NCI-H1436 treated with DMSO at 0.1 percent for 48 hours (cell line): ENCODE measurements at places on chromosomes 4 and X.

DNA sequence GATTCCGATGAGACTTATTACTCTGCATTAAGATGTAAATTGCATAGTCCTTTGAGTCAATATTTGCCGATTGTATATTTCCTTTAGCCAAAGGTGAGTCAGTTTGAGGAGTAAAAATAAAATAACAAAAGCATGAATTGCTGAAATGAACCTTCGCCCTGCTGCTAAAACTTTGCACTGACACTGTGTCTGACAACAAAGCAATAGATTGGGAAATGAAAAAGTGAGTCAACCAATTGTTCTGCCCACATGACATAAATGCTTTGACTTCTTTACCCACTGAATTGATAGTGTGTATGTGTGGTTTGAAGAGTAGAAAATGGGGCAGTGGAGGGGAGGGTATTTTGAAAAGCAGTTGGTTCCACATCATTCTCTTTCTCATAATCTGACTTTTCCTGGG is 88.4 kb upstream of the AFF2 start:
- DNase-seq: no peak

- no peak for DNase-seq
These were observed 62.0 kb downstream of the ATP8A1 start for GRCh38 chr4:42594888-42595287.

DNA sequence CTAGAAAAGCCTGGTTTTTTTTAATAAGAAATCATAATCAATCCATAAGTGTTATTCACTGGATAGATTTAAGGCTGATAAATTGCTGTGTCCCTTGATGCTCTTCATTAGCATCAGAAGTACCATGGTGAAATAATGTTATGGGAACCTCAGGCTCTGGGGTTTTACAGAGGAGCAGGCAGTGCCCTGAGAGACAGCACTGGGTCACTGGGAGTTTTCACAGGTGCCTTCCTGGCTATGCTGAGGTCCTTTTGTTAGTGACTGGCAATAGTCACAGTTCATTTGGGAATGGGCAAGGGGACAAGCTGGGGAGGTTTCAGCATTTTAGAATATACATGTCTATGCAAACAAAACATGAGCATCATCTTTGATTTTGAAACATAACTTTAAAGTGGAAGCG is 38.6 kb downstream of the ANK2 start:
- DNase-seq: no peak

DNA sequence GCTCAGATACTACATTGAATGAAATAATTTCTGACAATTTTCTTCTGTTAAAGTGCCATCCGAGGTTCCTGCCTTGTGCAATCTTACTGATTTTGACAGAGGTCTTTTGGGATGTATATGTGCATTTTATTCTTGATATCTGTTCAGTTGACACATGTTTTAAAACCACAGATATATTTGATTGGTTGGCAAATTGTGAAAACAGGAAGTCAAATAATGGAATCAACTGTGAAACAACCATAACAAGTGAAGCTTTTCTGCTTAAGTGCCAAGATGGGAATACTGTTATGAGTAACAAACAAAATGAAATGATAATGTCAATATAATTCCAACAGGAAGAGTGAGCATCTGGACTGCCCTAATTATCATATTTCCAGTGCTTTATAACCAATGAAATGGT is 84.9 kb upstream of the TET2 start:
- DNase-seq: no peak

- DNase-seq: no peak
These were observed 51.9 kb downstream of the EVC2 start for GRCh38 chr4:5656415-5656814.

DNA sequence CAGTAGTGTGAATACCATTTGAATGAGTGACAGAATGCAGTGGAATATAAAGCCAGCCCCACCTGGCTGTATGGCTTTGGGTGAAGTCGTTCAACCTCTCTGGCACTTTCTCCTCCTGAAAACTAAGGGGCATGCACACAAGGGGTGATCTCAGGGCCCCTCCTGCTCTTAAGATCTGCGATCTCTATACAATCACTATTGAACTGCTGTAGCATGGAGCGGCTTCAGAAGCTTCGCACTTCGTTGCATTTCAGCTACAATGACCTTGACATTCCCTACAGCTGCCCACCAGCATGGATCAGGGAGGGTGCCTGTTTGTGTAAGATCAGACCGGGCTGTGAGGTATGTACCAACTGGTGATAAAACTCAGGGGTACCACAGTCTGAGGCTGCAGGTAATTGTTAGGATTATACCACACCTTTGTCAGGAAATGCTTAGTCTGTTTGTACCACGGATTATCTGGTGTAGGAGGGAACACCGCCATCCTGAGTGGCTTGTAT is 85.2 kb downstream of the AASDH start:
- DNase-seq: no peak

GRCh38 chr4:150493851-150494250 is 88.1 kb upstream of the MAB21L2 start:
- DNase-seq: no peak

GRCh38 chr4:173529477-173530325 is at the start of gene HAND2:
Gene HAND2 (minus strand): TSS chr4:173530229. CDS start chr4:173529289, 940 bp downstream.
- DNase-seq: no peak

GRCh38 chr4:18798123-18798522 is 776.6 kb upstream of the LCORL start:
- no peak for DNase-seq

- no peak for DNase-seq
These were observed 5.8 kb downstream of the LAS1L start for GRCh38 chrX:65528705-65529340.

DNA sequence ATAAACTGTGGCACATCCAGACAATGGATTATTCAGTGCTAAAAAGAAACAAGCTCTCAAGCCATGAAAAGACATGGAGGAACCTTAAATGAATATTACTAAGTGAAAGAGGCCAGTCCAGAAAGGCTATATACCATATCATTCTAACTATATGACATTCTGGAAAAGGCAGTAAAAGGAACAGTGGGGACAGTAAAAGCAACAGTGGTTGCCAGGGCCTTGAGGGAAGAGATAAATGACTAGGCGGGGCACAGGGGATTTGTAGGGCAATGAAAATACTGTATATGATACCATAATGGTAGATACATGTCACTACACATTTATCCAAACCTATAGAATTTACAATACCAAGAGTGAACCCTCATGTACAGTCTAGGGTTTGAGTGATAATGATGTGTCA is 115.3 kb downstream of the ATP8A1 start:
- DNase-seq: no peak

DNA sequence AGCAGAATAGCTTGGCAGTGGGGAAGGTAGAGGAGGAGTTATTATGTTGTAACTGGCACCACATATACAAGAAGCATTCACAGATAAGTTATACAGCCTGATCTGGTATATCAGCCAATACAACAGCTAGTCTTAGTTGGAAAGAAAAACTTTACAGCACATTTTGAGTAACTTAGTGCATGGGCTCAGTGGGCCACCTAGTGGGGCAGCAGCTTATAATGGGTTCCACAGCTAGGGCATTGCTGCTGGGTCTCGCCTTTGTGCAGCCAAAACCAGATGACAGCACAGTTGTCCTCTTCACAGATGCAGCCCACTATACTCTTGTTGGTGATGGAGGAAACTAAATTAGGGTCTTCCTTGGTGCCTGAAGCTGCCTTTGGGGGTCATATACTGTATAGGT is 448.1 kb upstream of the RASGEF1B start:
- no peak for DNase-seq

- peak; percentile 57 for DNase-seq
These were observed 29.7 kb downstream of the TMEM164 start for GRCh38 chrX:110032534-110033147.

DNA sequence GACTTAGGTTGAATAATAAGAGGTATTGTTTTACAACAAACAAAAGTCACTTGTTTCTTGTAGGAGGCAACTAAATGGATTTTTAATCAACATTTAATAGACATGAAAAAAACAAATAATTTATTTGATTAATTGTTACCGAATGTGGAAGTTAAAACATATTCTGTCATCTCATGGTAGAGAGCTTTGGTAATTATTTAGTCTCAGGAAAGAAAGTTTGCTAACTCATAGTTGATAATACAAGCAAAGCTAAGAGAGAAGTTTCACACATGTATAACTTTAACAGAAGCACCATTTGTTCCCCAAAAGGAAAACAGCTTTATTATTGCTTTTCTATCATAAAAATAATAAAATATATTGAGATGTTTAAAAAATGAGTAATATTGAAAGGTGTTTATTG is 44.9 kb downstream of the GUCY1A1 start:
- no peak for DNase-seq

GRCh38 chr4:148270630-148271029 is 171.6 kb downstream of the NR3C2 start:
- DNase-seq: no peak

GRCh38 chr4:68736813-68737212 is 66.4 kb upstream of the UGT2B15 start:
- DNase-seq: no peak

- no peak for DNase-seq
These were observed 40.5 kb upstream of the RELL1 start for GRCh38 chr4:37726666-37727065.

- no peak for DNase-seq
These were observed 62.5 kb upstream of the IRF2 start for GRCh38 chr4:184536881-184537248.

GRCh38 chrX:46917622-46918021 is 5.4 kb downstream of the JADE3 start:
- no peak for DNase-seq

DNA sequence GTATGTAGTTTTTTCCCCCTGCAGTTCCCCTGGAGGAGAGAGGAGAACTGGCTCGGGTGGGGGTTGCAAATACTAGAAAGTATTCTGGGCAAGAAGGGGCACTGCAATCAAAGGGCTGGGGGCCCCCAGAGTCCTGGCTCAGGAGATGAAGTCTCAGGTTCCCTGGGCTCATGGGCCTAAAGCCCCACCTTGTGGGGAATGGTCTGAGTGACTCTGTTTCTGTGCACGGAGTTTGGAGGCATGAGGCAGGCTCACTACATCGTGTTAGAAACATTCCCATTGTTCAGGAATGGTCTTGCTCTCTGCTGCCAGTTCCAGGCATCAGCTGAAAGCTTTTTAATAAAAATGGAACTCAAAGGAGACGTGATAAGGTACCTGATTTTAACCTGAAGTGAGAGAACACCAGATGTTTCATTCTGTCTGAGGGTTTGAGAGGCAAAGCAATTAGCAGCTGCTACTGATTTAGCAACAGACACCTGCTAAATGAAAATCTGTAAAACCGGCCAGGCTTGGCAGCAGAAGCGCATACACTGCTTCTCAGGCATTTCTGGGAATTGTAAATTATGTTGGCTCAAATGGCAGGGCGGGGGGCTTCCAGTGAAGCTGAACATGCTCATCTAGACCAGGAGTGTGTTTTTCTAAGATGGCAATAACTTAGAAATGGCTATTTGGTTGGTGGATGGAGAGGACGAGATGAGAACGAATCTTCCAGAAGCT is 122.7 kb downstream of the TMEM164 start:
- no peak for DNase-seq

DNA sequence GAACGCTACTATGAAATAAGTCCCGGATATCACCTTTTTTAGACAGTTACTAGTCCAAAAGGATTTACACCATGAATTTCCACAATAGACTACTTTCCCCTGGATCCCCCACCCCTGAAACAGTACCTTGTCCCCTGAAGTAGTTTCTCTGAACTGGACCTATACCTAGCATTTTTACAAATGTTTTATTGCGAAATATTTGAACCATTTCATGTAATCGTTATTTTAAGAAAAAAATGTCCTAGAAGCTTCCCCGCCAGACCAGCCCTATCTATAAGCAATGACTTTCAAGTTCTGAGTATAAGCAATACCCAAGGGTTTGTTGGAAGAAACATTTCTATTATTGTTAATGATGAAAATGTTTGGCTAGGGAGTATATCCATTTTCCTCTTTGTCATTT is 517.8 kb upstream of the IGFBP7 start:
- no peak for DNase-seq

GRCh38 chrX:31464306-31464915 is 392.6 kb upstream of the FTHL17 start:
- no peak for DNase-seq

DNA sequence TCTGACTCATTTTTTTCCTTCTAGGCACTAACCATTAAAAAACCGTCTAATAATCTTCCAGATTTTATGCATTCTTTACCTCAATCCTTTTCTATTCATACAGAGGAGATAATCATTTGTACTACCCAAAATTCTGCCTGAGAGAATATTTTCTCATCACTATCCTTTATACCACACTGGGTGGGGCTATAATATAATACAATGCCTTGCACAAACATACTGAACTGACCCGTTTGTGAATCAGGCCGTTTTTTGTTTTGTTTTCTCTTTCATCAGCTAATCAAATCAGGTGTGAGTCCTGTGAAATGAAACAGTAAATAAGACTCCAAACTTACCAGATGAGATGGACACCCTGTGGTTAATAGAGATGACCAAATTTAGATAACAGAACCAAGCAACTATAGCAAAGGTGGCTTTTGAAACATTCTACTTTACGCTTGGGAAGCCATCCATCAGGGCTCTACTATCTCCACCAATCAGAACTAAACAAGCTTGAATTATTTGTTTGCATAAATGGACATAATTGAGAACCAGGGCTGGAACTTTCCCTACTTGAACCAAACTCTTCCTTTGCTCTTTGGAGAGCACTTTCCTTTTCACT is 573.0 kb downstream of the GABRG1 start:
- DNase-seq: no peak

GRCh38 chrX:18793601-18794089 is 86.2 kb downstream of the PPEF1 start:
- DNase-seq: no peak

DNA sequence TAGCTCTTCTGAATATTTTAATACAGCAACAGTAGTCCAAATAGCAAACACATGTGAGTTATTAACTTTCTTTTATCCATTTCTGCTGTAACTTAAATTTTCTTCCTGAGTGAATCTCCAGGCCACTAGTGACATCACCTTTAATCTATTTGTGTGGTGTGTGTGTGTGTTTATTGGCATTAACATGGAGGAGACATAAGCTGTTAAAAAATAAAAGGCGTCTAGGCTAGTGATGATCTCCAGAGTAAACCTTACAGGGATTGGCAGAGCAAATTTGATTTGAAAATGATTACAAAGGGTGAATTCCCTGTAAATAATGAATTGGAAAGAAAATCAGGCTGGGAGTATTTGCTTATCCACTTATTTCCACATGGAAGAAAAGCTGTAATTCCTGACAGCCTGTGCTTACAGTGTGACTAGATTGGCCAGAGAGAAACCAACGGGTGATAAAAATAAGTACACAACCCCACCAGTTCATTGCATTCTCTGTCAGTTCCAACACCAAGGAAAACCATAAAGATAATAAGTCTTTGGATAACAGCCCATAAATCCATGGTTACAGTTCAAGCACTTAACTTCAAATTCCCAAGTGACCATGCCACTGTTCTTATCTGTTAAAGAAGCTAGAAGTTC is 186.1 kb downstream of the ENOX2 start:
- DNase-seq: no peak

- DNase-seq: no peak
These were observed 344 bp downstream of the OR13H1 start for GRCh38 chrX:131544218-131544617.

GRCh38 chr4:102219129-102219528 is 126.2 kb downstream of the SLC39A8 start:
- no peak for DNase-seq

DNA sequence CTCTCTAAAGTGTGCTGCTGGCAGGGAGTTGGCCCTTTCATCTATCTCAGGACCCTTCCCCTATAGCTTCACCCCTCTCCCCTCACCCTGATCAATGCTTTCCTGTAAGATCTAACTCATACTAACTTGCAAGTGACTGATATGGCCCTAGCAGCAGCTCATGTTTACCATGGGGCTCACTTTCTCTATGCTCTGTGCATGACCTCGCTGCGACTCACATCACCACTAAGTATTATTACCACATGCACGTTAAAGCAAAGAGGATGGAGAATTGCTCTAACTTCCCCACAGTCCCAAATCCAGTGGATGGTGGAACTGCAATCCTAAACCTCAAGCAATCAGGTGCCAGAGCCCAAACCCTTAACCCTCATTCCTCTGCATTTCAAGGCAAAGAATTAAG is 626.6 kb downstream of the MID1IP1 start:
- DNase-seq: no peak
